H1 (cell line): ENCODE measurements at places on chromosomes 3 and 15. TPM values are rescaled to one million over a fixed set of nuclear protein-coding genes. Genes with fewer than 3 reads are reported as not detected.
A peak's percentile ranks its signal among the peaks of the same experiment; 100 is the strongest.

The DNAH12 gene
- total RNA-seq = not detected in 2 replicates

GRCh38 chr3:14798231-14798630, 20.5 kb upstream of the FGD5 start:
- no peak for DNase-seq

- no peak for DNase-seq
Observed at GRCh38 chr3:82276992-82277391, 515.5 kb upstream of the GBE1 start.

The STOML1 gene
- 2.6 and 3.8 TPM in 2 replicates for total RNA-seq

DNA sequence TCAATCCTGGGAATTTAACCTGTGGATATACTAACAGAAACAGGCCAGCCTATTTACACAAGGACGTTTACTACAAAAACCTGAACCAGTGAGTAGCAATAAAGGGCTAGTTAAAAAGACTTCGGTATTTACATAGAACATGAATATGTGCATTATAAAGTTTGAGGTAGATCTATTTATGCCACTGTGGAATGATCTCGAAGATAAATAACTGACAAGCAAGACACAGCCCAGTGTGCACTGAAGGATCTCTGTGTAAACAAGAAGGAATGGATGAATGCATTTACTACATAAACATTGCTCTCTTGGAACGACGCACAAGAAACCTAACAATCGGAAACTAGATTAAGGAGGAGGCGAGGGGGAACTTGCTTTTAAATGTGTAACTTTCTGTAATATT, 132.0 kb upstream of the NSMCE3 start:
- no peak for DNase-seq

GRCh38 chr3:129231331-129232119, 17.9 kb upstream of the COPG1 start:
- no peak for DNase-seq

The RTP1 gene
- total RNA-seq = 3.0 and 3.2 TPM in 2 replicates

DNA sequence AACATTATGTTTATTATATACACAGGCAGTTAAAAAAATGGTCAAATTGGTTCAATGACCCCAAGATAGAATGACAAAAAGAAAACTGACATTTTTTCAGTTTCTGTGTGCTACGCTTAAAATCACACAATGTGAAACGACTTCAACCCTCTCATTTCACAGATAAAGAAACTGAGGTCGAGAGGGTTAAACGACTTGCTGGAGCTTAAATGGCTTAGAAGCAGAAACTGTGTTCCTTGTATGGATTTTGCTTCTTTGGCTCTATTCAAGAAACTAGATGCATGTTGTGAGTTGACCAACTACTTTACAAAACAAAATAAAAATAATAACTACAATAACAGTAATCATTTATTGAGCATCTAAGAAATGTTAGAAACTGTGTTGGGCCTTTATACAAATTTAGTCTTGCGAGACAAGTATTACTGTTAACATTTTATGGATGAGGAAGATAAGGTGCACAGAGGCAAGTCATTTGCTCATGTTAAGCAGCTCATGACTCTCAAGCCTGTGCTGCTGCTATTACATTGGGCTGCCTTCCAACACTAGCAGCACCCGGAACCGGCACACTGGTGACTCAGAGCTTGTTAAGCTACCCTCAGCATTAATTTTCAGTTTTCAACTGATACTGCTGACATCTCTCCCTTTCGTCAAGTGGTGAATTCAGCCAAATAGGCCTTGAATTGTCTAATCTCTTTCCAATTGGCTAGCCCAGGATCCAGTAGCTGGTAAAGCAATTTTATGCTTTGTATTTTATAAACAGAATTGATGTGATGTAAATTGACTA, 487.6 kb downstream of the NAALADL2 start:
- no peak for DNase-seq

The MBD4 gene
- 33.4 and 35.8 TPM in 2 replicates for total RNA-seq

The LMLN gene
- 4.7 and 5.0 TPM in 2 replicates for total RNA-seq

The THPO gene
- 0.40 and 1.2 TPM in 2 replicates for total RNA-seq

DNA sequence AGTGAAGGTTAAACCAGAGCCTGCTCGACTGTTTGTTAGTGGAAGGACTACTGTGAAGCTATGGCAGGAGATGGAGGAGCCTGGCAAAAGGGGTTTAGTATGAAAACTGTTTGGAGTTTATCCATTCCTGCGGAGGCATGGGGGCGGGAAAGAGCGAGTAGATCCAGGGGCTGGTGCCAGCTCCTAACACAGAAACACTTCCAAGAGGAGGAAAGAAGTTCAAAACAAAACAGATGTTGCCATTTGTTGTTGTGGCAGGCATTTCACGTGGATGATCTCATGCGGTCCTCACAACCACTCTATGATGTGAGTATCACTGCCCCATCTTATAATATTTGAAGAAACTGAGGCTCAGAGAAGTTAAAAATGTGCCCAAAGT, 30.7 kb upstream of the KY start:
- no peak for DNase-seq

- DNase-seq = no peak
Observed at GRCh38 chr3:17065881-17066280, 181.1 kb downstream of the PLCL2 start.

The GMNC gene
- total RNA-seq = 0.24 and 0.50 TPM in 2 replicates

- peak; percentile 47 for DNase-seq
Observed at GRCh38 chr3:78268716-78269668, 1229.1 kb downstream of the ROBO2 start.

DNA sequence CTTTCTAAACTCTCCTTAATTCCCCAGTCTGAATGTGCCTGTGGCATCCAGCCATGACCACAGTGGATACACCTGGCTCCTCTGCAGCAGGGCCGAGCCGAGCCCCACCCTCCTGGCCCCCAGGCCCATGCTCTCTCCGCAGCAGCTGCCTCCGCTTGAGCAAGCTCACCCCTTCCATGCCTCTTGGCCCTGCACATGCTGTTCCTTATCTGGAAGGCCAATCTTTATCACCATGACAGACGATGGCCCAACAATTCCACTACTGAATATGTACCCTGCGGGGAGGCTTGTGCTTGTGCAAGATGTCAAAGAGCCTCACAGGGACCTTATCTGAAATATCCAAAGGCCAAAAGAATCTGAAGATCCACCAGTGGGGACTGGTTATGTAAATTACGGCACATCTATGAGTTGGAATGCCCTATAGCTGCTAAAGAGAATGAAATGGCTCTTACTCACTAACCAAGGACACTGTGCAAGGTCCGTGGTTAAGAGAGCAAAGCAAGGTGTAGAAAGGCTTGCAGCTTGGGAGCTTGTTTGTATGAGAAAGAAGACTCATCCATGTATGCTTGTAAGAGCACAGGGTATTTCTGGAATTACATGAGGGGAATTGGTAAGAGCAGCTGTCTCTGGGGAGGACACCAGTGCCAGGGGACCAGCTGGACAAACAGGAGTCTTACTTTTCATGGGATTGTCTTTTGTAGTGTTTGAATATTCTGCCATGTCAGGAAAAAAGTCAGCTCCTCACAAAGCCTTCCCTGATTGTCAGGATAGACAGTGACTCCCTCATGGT, 55.2 kb downstream of the WNT7A start:
- DNase-seq = no peak

The FMN1 gene
- total RNA-seq = 2.9 and 3.7 TPM in 2 replicates

GRCh38 chr3:106097817-106098435, 229.1 kb upstream of the CBLB start:
- DNase-seq = no peak

GRCh38 chr3:55423782-55424181, 63.3 kb downstream of the WNT5A start:
- no peak for DNase-seq

The PSMD2 gene
- total RNA-seq = 358 and 363 TPM in 2 replicates

DNA sequence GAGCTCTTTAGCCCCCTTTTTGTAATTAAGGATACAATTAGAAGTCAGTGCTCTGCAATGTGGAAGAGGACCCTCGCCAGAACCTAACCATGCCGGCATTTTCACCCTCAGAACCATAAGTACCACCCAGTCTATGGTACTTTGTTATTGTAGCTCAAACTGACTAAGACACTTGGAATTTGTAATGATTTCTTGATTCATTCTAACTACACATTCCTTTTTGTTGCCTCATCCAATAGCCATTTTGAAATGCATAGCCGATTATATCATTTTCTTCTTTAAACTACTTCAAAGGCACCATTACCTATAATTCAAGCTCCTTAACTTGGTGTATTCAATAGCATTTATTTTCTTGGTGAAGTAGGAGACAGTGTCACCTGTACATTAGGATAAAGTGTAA, 61.4 kb downstream of the GLB1 start:
- no peak for DNase-seq

- no peak for DNase-seq
Observed at GRCh38 chr3:101791778-101792177, 12.8 kb downstream of the NXPE3 start.

GRCh38 chr3:66363148-66363547, 137.7 kb downstream of the LRIG1 start:
- DNase-seq = no peak

The MST1R gene
- total RNA-seq = 4.8 and 7.6 TPM in 2 replicates

The C3orf20 gene
- not detected in 2 replicates for total RNA-seq

The CYP11A1 gene
- total RNA-seq = 1.9 and 3.3 TPM in 2 replicates

DNA sequence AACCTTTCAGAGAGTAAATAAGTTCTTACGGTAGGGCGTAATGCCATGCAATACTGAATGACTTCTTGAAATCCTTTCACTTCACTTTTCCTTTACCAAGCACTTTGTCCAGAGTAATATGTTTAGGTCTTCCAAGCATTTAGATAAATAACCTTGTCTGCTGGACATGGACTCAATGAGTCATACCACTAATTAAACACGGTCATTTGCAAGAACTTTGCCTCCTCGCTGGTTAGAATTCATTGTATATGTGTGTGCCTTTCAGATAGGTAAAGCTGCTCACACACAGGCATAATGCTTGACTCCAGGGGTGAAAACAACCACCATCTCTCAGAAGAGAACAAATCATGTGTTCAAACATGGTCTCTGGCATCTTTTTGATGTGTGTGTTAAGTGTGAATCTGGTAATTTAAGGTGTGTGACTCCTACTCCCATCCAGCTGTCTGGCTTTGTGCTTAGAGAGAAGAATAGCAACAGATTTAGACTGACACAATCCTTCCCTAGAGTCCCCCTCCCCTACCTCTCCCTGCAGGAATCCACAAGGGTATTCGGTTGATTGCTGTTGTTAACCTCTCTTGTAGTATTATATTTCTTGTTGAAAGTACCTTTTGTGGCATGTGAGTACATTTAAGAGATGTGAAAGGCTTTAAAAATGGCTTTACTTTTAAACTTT, 419.0 kb downstream of the CNTN4 start:
- no peak for DNase-seq

The LSMEM2 gene
- 0.57 and 0.58 TPM in 2 replicates for total RNA-seq

The CPN2 gene
- total RNA-seq = not detected in 2 replicates

- no peak for DNase-seq
Observed at GRCh38 chr3:178851564-178851963, 220.0 kb downstream of the ZMAT3 start.

- no peak for DNase-seq
Observed at GRCh38 chr3:134887536-134887935, 92.5 kb downstream of the EPHB1 start.

- DNase-seq = peak; percentile 41
Observed at GRCh38 chr15:88375234-88375927, 91.8 kb downstream of the MRPL46 start.

DNA sequence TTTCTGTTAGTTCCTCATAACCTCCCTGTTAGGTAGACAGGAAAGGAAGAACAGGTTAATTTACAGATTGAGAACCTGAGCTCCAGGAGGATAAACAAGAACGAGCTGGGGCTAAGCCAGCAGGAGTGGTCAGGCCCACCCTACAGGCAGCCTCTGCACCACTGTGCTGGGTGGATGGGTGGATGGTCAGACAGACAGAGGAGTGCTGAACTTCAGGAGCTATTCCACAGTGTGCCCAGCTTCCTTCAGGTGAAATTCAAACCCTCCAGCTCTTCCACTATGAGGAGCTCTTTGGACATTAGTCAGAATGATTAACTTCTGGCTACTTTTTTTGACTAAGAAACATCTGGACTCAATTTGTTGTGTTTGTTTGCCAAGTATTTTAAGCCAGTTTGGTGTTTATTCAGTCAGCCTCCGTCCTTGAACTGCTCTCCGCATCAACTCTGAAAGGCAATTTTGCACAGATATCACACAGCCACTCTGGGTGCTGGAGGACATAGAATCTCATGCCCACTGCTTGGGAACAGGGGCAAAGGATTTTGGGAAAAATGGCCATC, 361.9 kb downstream of the CLSTN2 start:
- DNase-seq = no peak

- DNase-seq = no peak
Observed at GRCh38 chr3:88137836-88138235, 11.9 kb upstream of the C3orf38 start.

- DNase-seq = no peak
Observed at GRCh38 chr15:63522225-63522578, 17.8 kb downstream of the USP3 start.
